ENCODE measurements at places on chromosomes 2 and 18.

GRCh38 chr18:40917056-40917455 is 1038.0 kb upstream of the PIK3C3 start:
- DNase-seq: no peak

DNA sequence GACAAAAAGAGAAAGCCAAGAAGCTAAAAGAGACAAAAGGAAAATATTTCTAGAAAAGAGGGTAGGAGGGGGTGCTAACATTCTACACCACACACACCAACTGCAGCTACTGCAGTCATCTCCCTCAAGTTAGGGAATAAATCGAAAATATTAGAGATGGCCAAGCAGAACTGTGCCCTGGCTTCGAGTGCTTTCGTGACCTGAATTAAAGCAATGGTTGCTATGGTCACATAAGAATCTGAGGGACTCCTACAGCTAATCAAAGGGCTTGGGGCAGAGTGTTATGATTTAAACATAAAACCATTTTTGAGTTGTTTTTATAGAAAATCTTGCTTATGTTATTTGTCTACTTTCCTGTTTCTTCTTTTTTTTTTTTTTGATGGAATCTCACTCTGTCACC is 159.6 kb upstream of the HNRNPA3 start:
- DNase-seq: no peak

- DNase-seq: no peak
These were observed 413.8 kb downstream of the FBXO15 start for GRCh38 chr18:73733806-73734314.

DNA sequence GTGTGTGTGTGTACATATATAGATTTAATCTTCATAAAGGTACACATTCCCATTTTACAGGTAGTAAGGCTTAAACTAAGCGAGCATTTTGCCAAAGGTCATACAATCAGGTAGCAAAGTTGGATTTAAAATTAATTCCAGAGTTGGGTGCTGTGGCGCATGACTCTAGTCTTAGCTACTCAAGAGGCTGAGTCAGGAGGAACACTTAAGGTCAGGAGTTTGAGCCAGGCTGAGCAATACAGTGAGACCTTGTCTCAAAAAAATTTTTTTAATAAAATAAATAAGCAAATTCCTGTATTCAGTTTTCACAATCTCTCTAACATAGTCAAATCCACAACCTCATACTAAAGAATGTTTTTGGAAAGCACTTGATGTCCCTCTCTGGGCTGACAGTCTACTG is 111.5 kb upstream of the LDLRAD4 start:
- no peak for DNase-seq

- DNase-seq: no peak
These were observed 166.2 kb downstream of the ATAD2B start for GRCh38 chr2:23760736-23761135.

GRCh38 chr18:54995421-54996143 is 36.3 kb upstream of the CCDC68 start:
- no peak for DNase-seq

DNA sequence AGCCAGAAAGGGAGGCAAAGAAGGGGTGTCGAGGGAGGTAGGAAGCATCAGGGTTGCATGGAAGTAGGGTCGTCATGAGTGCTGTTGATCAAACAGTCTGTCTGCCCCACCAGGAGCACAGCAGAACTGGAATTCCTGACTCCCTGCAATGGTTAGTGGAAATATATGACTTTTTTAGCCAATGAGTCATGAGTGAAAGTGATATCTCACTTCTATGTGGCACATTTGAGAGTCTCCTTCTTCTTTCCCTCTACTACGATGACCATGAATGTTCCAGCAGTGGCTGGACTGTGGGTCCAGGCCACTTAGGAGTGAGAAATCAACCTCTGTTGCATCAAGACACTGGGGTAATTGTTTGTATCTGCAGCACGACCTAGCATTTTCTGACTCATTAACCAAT is 199.5 kb downstream of the TTC32 start:
- DNase-seq: no peak

DNA sequence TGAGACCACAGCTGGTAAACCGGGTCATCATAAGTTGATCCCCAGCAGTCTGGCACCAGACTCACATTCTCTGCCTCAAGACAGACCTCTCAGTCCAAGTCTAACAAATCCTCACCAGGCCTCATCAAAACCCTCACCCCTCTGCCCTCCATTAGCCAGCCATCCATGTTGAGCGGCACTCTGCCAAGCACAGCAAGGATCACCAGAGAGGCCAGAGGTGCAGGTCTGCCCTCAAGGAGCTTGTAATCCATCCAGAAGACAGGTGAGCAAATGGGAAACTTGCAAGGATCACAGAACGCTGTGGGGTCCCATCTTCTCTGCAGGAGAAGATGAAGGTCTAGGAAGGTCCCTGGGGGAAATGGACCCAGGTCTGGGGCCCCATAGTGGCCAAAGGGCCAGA is 63.6 kb downstream of the TNS1 start:
- DNase-seq: no peak

DNA sequence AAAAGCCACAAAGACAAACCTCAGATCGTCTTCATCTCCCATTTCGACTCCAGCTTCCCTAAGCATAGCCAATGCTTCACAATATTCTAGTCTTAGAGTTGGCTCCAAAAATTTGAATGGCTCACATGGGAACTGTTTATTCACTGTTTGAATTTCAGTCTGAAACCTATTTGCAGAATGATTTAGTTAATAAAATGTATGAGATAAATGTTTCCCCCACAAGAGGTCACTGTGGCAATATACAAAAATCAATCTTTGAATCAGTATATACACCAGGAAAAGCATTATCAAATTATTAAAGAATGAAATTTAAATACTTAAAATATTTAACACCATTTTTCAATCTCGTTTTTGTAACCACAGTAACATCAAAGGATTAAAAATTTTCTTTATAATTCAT is 40.0 kb upstream of the MCM6 start:
- no peak for DNase-seq

- no peak for DNase-seq
These were observed at the start of gene COBLL1 for GRCh38 chr2:164841719-164842623. COBLL1 (minus strand) TSS chr2:164841823; CDS start chr2:164841196, 627 bp downstream.

GRCh38 chr2:81979086-81979485 is 1674.5 kb upstream of the LRRTM1 start:
- DNase-seq: no peak

DNA sequence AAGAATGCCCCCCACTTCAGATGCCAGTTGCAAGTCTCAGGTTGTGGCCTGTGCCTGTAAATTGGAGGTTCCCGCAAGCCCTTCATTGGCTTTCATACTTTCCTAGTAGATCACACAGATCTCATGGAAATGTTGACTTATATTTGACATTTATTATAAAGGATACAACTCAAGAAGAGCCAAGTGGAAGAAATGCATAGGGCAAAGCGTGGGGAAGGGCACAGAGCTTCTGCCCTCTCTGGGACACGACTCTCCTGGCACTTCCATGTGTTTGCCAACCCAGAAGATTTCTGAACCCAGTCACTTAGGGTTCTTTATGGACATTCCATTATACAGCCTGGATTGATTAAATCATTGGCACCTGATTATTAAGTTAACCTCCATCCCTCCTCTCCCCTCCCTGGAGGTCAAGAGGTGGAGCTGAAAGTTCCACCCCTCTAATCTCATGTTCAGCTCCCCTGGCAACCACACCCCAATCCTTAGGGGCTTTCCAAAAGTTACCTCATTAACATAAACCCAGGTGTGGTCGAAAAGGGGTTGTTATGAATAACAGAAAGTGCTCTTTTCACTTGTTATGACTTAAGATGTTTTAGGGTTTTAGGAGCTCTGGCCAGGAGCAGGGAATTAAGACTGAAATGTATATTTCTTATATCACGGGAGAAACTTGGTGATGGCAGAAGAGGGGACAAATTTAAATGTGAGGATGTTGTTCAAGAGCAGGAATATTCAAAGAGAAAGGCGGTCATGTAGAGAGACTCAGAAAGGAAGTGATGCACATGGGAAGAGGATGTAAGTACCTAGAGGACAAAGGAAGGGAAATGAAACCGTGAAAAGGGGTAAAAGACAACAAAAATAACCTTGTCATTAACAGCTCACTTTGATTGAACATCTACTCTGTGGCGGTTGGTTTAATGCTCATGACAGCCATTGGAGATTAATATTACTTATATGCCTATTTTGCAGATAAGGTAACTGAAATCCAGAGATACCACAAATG is 31.8 kb downstream of the SP100 start:
- DNase-seq: no peak

Measured in activated naive CD4-positive, alpha-beta T cell (primary cell).